ENCODE measurements at places on chromosomes 16 and 17.

DNA sequence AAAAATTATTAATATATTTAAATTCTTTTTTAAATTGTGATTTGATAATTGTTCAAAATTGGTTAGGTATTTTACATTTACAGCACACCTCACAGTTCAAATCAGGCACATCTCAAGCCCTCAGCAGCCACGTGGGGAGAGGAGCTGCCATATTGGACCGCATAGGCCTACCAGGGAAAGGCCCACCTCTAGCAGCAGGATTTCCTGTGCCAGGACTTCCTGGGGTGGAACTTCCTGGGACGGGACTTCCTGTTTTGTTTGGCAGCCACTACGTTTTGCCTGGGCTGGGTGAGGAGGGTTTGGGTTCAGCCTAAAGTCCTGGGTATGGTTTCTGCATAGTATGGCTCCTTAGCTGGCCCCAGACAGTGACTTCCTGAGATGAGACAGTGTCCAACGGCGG lies 298.5 kb upstream of the FOXF1 start:
- DNase-seq = no peak

DNA sequence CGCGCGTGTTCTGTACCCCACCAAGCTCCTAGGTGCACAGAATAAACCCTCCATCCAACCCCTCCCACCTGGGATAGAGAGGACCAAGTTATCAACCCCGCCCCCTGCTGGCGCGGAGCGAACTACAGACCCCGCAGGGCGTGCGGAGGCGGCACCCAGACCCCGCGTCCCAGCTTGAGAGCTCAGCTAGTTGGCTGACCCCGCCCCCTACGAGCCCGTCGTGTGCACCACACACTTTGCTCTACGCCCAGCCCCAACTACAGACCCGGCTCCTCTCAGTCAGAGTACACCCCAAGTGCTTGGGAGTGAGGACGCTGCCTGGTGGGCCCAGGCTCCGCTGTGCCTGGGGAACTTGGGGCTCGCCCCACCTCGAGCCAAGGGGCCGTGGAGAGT lies 1.5 kb downstream of the GRIN2A start:
- DNase-seq = no peak

DNA sequence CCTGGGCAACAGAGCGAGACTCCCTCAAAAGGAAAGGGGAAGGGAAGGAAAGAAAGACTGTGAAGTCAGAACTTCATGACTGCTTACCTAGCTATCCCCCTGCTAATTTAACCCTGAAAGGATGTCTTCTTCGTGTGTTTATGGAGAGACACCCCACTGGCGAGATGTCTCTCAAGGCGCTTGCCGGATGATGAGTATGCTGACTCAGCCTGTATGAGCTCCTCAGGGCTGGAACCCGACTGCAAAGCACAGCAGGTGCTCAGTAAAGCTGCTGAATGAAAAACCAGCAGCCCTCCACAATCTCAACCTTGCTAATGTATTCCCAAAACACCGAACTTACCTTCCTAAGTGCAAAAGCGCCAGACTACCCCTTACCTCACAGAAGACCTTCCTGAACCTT lies 2.3 kb downstream of the ANKFY1 start:
- DNase-seq = no peak

- DNase-seq = no peak
Observed at GRCh38 chr17:35299135-35299534, 56.3 kb downstream of the SLFN5 start.

- no peak for DNase-seq
Observed at GRCh38 chr16:69918241-69918640, 32.9 kb upstream of the CLEC18A start.

Data from NCI-H1092 (cell line).